SJSA1 (cell line): ENCODE measurements at places on chromosomes 4 and X. TPM values are rescaled to one million over a fixed set of nuclear protein-coding genes. Genes with fewer than 3 reads are reported as not detected.

DNA sequence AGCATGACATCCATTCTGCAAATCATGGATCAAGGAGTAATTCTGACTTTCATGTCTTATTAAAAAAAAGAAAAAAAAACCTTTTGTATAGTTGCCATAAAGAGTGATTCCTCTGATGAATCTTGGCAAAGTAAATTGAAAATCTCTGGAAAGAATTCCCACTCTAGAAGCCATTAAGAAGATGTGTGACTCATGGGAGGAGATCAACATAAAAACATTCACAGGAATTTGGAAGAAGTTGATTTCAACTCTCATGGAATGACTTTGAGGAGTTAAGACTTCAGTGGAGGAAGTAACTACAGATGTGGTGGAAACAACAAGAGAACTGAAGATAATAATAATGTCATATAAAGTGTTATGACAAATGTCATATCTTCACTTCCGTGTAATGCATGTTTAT is 204.2 kb downstream of the PABPC4L start:
- H3K4me1 ChIP-seq: no peaks in the 10 kb centered on the region
- no peaks in the 10 kb centered on the region for H3K27me3 ChIP-seq
- H3K27ac ChIP-seq: no peak overlapping the region
- no peak overlapping the region for H3K4me3 ChIP-seq
- H3K36me3 ChIP-seq: no peaks in the 10 kb centered on the region

GRCh38 chr4:22237155-22237751 is 278.6 kb downstream of the ADGRA3 start:
- no peaks in the 10 kb centered on the region for H3K27me3 ChIP-seq
- H3K27ac ChIP-seq: no peak overlapping the region
- DNase-seq: no peak
- H3K36me3 ChIP-seq: no peaks in the 10 kb centered on the region

GRCh38 chr4:140711910-140712309 is 44.3 kb downstream of the TBC1D9 start:
- no peaks in the 10 kb centered on the region for H3K36me3 ChIP-seq
- no peak overlapping the region for H3K4me3 ChIP-seq
- H3K27me3 ChIP-seq: no peaks in the 10 kb centered on the region
- H3K27ac ChIP-seq: no peak overlapping the region
- no peaks in the 10 kb centered on the region for H3K4me1 ChIP-seq

DNA sequence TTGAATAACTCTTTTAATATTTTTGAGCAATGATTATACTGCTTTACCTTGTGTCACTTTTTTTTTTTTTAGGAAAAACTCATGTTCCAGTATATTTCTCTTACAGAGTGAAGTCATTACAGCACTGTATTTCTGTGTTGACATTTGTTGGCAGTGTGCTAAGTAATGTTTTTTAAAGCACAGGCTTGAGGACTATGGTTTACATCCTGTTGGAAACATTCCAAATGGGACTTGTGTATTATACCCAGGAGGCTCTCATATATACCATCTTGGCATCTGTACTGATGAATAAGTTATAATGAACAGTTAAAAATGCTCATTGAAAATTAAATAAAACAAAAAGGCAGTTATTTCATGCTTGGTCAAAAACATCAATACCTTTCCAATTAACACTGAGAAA is 33.8 kb downstream of the CEP44 start:
- no peak overlapping the region for H3K4me3 ChIP-seq
- no peaks in the 10 kb centered on the region for H3K27me3 ChIP-seq
- H3K36me3 ChIP-seq: peaks cover 7% of the 10 kb centered on the region
- H3K27ac ChIP-seq: no peak overlapping the region
- H3K4me1 ChIP-seq: no peaks in the 10 kb centered on the region

GRCh38 chr4:73247100-73247499 is 11.5 kb downstream of the ANKRD17 start:
- H3K4me1 ChIP-seq: no peaks in the 10 kb centered on the region
- DNase-seq: no peak
- no peaks in the 10 kb centered on the region for H3K27me3 ChIP-seq
- no peak overlapping the region for H3K4me3 ChIP-seq

DNA sequence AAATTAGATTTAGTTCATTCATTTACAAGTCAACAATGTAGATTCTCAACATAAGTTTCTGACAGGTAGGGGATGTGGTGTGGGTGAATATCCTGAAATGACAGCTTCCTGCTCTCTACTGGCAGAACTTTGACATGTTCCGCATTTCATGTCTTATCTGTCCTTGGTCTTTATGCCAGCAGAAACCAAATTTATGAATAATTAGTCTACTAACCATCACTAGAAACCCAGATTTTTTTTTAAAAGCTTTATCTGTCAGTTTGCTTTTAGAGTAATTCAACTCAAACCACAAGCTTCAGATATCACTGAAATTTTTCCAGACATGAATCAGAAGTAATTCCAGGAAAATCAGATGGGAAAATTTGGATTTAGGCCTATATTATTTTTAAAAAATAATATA is 17.9 kb downstream of the COQ2 start:
- no peak for DNase-seq
- H3K27me3 ChIP-seq: no peaks in the 10 kb centered on the region
- peaks cover 35% of the 10 kb centered on the region for H3K36me3 ChIP-seq
- H3K4me1 ChIP-seq: peaks cover 36% of the 10 kb centered on the region
- H3K4me3 ChIP-seq: no peak overlapping the region

DNA sequence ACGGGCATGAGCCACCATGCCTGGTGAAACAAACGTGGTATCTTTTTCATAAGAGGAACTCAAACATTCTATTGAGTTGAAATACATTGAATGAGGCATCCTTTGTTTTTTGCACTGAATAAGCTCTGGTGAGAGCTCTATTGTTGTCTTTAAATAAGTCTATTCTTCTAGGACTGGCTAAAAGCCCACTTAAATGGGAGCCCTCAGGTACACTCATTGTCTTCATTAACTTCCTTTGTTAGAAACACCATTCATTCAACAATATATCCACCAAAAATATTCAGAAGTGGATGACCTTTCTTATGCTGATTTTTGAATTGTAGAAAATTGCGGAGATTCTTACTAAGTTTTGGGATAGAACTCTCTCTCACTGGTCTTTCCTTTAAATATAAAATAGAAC is 568.0 kb downstream of the IL1RAPL1 start:
- no peak for DNase-seq
- H3K4me1 ChIP-seq: no peaks in the 10 kb centered on the region
- no peak overlapping the region for H3K4me3 ChIP-seq
- H3K36me3 ChIP-seq: no peaks in the 10 kb centered on the region

DNA sequence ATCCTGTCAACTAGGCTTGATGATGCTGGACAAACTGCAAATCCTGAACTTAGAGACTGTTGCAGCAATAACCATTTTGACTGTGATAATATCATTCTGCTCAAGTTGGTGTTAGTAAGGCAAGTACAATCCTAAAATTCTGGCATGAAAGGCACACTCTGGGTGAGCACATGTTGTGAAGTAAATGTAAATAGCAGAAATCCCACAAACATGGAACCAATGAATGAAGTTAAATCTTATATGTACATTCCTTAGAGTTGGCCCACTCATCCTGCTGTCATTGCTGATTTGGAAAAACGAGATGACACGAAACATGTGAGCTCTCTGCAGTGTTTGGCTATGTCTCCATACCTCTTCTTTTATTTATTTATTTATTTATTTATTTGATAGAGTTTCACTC is 21.0 kb downstream of the RBM47 start:
- DNase-seq: no peak
- no peaks in the 10 kb centered on the region for H3K4me1 ChIP-seq
- no peak overlapping the region for H3K27ac ChIP-seq
- H3K4me3 ChIP-seq: no peak overlapping the region

DNA sequence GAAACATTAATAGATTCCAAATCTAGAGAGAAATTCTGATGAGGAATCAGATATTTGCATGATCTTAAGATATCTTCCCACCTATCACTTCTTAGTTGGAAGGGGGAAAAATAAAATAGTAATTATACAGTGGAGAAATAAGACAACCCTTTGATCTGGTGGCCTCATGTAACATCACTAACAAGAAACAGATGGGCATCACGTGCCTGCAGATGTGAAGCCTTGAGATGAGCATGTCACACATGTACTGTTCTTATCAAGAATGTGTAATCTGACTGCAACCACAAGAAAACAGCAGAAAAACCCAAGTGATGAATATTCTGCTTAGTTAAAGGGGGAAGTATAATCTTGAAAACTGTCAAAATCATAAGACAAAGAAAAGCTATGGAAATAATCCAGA is 31.4 kb upstream of the NKX6-1 start:
- peaks cover 3% of the 10 kb centered on the region; the same call in 1 of the 2 replicates for H3K4me1 ChIP-seq
- no peaks in the 10 kb centered on the region for H3K36me3 ChIP-seq
- DNase-seq: no peak

DNA sequence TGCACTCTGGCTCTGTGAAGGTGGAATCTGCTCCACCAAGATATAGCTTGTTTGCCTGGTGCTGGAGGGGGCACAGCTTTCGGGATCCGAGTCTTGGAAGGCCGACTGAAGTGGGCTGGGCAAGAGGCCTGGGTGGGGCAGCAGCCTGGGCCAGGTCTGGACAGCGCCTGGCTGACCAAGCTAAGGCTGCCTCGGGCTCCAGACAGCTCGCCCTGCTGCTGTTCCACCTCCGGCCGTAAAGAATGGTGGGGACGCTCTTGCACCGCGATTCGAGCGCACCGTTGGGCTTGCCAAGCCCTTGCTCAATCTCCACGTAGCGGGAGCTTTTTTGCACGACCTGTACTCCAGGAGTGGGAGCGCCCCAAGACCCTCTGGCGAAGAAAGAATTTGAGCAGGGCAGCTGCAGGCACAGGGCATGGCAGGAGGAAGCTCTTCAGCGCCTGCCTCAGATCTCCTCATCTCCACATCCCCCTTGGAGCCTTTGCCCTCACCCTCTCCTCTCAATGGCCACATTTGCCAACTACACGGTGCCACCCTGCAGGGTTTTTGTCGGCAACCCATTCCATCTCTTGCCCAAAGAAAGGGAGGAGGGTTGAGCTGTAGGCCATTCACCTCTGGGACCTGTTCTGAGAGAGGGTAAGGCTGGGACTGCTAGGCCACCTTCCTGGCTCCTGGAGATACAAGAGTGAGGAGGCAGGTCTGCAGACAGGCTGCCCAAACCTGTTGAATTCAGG is 18.9 kb downstream of the CNGA2 start:
- H3K4me1 ChIP-seq: no peaks in the 10 kb centered on the region
- no peak overlapping the region for H3K27ac ChIP-seq
- H3K4me3 ChIP-seq: no peak overlapping the region

DNA sequence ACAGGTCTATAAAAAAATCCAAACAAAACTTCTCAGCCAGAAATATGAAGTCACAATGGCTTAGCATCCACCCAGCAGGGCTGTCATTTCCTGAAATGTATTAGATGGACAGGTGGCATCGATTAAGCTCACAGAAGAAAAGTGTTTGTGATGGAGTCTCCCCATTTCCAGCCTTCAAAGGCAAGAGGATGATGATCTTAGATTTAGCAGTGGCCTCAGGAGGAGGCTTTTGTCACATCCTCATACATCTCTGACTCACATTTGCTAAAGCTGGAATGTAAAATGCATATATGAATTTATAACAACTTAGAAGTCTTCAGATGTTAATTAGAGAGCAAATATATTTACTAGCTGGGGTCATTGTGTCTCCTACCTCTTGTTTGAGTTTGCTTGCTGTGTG is 441.9 kb downstream of the SPRY1 start:
- DNase-seq: no peak
- no peaks in the 10 kb centered on the region for H3K36me3 ChIP-seq
- peaks cover 15% of the 10 kb centered on the region for H3K4me1 ChIP-seq

DNA sequence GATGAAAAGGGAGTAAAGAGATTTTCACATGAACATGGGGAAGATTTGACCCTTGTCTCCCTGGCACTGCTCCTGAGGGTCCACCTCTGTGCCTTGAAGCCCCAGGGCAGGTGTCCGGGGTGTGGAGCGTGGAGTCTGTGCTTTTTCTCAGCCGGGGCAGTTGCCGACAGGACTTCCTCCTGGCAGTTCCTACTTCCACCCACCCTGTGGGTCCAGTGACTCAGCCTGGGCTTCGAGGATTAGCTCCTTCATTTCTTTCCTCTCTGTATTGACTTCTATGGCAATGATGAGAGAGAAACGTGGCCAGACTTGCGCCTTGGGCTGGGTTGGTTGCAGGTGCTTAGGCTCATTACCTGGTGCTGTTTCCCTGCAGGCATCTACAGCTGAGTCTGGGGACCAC is 35.9 kb upstream of the CLCN4 start:
- no peak for DNase-seq
- no peak overlapping the region for H3K4me3 ChIP-seq
- peaks cover 47% of the 10 kb centered on the region for H3K36me3 ChIP-seq
- no peak overlapping the region for H3K27ac ChIP-seq
- no peaks in the 10 kb centered on the region for H3K27me3 ChIP-seq

GRCh38 chr4:145041378-145041777 is 56.6 kb downstream of the ANAPC10 start:
- H3K27ac ChIP-seq: no peak overlapping the region
- no peak overlapping the region for H3K4me3 ChIP-seq
- H3K4me1 ChIP-seq: peaks cover 39% of the 10 kb centered on the region

GRCh38 chr4:77601614-77602187 is 3.9 kb upstream of the CXCL13 start:
- no peak overlapping the region for H3K4me3 ChIP-seq
- H3K36me3 ChIP-seq: no peaks in the 10 kb centered on the region
- H3K27me3 ChIP-seq: peaks cover 33% of the 10 kb centered on the region
- no peaks in the 10 kb centered on the region for H3K4me1 ChIP-seq

The IL2RG gene
- total RNA-seq: not detected in 2 replicates

The GABRG1 gene
- total RNA-seq: not detected in 2 replicates

The CTAG1A gene
- total RNA-seq: not detected in 2 replicates

The FHIP1A gene
- total RNA-seq: 0.53 and 3.0 TPM in 2 replicates

The PHEX gene
- 0.16 TPM in 1 of 2 replicates, not detected in the other for total RNA-seq

The SASH3 gene
- not detected in 2 replicates for total RNA-seq

The MAGEE2 gene
- not detected in 2 replicates for total RNA-seq

The C4orf36 gene
- total RNA-seq: 0.41 and 2.8 TPM in 2 replicates

The PABPC1L2A gene
- not detected in 2 replicates for total RNA-seq

The RPA4 gene
- total RNA-seq: 0.16 and 0.29 TPM in 2 replicates

The MYOZ2 gene
- 0.09 TPM in 1 of 2 replicates, not detected in the other for total RNA-seq

The USO1 gene
- total RNA-seq: 54.6 and 78.3 TPM in 2 replicates

The AMBN gene
- not detected in 2 replicates for total RNA-seq

The CYLC1 gene
- total RNA-seq: not detected in 2 replicates

The KCNIP4 gene
- not detected in 2 replicates for total RNA-seq
